ENCODE measurements at places on chromosomes 7 and 10.

GRCh38 chr7:149072438-149072775 is 18.1 kb downstream of the ZNF786 start:
- no peak for DNase-seq

DNA sequence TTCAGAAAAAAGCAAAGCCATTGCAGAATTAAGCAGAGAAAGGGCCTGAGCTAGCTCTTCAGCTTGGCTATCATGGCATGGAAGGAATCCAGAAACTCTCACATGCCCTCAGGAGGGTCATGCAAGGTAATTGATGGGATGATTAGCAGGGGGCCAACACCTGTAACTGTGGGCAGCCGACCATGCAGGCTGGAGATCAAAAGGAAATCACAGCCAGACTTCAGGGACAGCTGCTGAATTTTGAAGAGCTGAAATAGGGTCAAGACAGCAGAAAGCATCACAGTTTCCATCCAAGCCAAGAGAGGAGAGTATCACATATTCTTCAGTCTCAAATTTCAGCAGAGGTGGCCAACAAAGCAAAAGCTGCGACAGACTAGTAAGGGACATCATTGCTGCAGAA is 239.6 kb upstream of the STEAP1 start:
- DNase-seq: no peak

GRCh38 chr7:19369806-19370205 is 224.6 kb upstream of the FERD3L start:
- DNase-seq: no peak

- peak; percentile 68 for DNase-seq
Observed at GRCh38 chr10:6737080-6737641, 157.1 kb upstream of the PRKCQ start.

DNA sequence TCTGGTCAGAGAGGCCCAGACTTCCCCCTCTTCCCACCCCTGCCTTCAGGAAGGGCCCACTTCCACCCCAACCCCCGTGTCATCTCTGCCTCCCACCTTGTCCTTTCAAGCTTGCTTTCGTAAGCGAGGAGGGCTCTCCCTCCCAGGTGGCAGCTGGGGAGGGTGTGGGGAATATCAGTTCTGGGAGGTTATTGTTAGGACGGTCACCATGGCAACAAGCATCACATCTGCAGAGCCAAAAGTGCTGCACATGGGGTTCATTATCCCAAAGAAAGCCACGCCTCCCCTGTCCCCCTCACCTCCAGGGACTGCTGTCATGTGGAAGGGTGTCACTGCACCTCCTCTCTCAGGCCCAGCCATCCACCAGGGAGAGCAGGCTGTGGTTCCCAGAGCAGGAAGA is 2.6 kb upstream of the CAMK2B start:
- DNase-seq: no peak

- no peak for DNase-seq
Observed at GRCh38 chr10:99484626-99485581, 47.8 kb upstream of the NKX2-3 start.

GRCh38 chr7:47179812-47180515 is 401.9 kb downstream of the TNS3 start:
- DNase-seq: peak; percentile 76

- peak; percentile 41 for DNase-seq
Observed at GRCh38 chr10:104614245-104614831, 26.8 kb upstream of the SORCS3 start.

DNA sequence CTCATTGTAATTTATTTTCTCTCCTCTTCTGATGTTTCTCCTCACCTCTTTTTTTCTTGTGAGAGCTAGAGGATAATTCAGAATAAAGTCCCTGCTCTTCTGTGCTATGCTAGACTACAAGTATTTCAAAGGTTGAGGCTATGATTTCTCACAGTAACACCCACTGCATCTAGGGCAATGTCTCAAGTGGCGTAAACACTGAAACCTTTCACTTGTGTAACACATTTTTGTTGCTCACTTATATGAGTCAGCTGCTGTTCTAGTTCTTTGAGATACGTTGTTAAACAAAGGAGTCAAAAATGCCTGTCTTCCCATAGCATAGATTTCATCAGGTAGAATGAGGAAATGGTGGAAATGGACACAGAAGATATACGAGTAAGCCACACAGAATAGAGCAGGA is 305.1 kb upstream of the PITRM1 start:
- peak; percentile 48 for DNase-seq

DNA sequence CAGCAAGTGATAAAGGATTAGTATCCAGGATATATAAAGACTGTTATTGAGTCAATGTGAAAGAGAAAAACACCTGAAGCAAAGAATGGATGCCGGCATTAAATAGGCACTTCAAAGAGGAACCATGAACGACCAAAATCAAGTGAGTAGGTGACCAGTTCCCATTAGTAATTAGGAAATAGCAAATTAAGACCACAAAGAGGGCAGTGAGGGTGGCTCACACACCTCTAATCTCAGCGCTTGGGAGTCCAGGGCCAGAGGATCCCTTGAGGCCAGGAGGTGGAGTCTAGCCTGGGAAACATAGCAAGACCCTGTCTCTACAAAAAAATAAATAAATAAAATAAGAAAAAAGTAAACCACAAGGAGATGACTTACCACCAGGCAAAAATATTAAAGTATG is 1.5 kb upstream of the ANTXRL start:
- DNase-seq: no peak

- DNase-seq: no peak
Observed at GRCh38 chr7:82146491-82146890, 297.1 kb downstream of the CACNA2D1 start.

GRCh38 chr7:122764020-122764419 is 61.3 kb upstream of the RNF148 start:
- DNase-seq: no peak

GRCh38 chr10:25651534-25651933 is 282.5 kb upstream of the MYO3A start:
- DNase-seq: no peak

GRCh38 chr10:113474752-113475151 is 78.1 kb upstream of the HABP2 start:
- peak; percentile 57 for DNase-seq

GRCh38 chr7:111190804-111191203 is 99.9 kb downstream of the LRRN3 start:
- no peak for DNase-seq

DNA sequence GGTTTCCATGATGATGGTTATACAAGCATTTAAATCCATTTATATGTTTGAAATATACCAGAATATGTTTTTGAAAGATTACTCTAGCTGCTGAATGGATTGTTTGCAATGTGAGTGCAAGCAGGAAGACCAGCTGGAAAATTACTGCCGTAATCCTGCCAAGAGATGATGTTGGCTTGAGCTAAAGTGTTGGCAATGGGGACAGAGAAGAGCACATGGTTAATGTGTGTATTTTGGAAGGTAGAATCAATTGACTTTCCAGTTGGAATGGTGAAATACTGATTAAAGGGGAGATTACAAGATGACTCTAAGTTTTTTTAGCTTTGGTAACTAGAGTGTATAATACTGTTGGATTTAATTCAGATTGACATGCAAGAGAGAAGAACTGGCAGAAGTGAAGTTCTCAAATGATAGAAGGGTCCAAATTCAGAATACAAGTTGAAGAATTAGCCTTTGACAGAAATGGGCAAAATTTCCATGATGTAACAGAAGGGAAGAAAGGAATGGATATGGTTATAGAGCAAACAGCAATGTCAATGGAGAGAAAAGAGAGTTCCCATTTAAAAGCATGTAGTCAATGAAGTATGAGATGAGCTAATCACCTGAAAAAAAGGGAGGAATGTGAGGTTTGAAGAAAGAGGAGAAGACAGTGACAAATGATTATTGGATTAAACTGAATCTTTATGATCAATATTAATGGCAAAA is 422.0 kb downstream of the CDC14C start:
- no peak for DNase-seq

GRCh38 chr10:125136087-125136486 is 24.3 kb downstream of the CTBP2 start:
- no peak for DNase-seq

- DNase-seq: no peak
Observed at GRCh38 chr7:44158096-44158872, 17.2 kb upstream of the MYL7 start.

- DNase-seq: no peak
Observed at GRCh38 chr10:117689566-117689965, 147.0 kb downstream of the EMX2 start.

Data from EH (cell line).